Stimulated activated CD8-positive, alpha-beta memory T cell treated with anti-CD3 and anti-CD28 coated beads, Interleukin-15, amount 100 ng/mL, for 1 hour (primary cell): ENCODE measurements at places on chromosomes 7 and 10.

DNA sequence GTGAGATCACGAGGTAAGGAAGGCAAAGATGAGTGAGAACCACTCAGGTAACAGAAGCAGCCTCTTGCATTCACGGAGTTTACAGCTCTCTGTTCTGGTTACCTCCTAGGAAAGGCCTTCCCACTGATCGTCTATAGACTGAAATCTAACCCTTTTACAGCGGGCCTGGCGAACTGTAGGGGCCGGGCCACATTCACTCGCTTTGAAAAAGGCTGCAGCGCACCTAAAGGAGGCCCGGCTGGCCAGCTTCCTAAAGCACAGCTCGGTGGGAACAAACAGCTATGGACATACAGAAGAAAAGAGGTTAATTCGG lies 565 bp downstream of the ATP5MK start:
- no peak for DNase-seq

DNA sequence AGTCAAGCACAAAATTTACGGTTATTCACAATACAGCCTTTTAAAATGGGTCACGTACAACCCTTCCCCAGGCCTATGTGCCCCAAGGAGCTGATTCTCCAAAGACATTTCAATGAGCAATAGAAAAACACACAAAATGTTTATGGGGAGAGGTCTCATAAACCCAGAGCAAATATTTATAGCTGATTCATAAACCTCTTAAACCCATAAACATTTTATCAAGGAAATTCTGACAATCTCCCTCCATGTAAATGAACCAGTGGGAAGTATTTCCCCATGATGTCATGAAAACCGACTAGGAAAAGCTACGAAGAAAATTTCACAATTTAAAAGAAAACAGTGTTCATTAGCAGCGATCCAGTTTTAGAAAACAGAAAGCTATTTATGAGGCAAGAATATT lies 36.0 kb downstream of the SFMBT2 start:
- no peak for DNase-seq

DNA sequence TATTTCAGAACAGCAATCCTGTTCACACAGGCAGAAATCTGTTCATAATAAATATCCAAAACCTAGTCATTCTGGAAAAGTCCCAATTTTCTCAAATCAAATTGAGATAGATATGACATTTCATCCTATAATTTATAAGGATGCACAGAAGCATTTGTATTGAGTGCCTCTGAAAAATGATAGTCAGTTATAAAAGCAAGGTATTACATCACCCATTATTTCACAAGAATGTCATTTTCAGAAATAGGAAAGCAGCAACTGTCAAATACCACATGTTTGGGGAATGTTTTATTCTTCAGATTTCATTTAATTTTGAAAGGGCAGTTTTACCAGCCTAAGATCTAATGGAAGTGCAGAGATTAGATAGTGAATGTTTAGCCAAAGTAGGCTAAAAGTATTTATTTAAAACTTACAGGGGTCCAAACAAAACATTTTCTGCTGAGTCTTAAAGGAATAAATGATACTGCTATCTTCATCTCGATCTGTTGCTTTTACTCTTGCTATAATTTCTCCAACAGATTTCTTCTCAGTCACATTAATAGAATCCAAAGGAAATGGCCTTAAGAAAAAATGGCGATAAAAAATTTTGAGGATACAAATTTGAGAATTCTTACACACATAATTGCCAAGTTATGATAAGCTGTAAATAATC lies 185.8 kb downstream of the HGF start:
- no peak for DNase-seq

GRCh38 chr7:44338600-44338999 lies 13.2 kb upstream of the CAMK2B start:
- no peak for DNase-seq

GRCh38 chr7:79414910-79415309 lies 38.6 kb downstream of the MAGI2 start:
- no peak for DNase-seq

GRCh38 chr7:120867932-120868331 lies 10.0 kb upstream of the TSPAN12 start:
- DNase-seq: no peak
